ENCODE measurements at places on chromosomes 4 and X.
A peak's percentile ranks its signal among the peaks of the same experiment; 100 is the strongest.

GRCh38 chr4:52372269-52372668, 286.8 kb downstream of the USP46 start:
- DNase-seq = no peak

GRCh38 chr4:11263208-11263607, 165.5 kb downstream of the HS3ST1 start:
- no peak for DNase-seq

- DNase-seq = no peak
Observed at GRCh38 chr4:72951147-72951546, 118.4 kb downstream of the COX18 start.

GRCh38 chr4:1376841-1377605, 29.2 kb downstream of the NKX1-1 start:
- DNase-seq = no peak

DNA sequence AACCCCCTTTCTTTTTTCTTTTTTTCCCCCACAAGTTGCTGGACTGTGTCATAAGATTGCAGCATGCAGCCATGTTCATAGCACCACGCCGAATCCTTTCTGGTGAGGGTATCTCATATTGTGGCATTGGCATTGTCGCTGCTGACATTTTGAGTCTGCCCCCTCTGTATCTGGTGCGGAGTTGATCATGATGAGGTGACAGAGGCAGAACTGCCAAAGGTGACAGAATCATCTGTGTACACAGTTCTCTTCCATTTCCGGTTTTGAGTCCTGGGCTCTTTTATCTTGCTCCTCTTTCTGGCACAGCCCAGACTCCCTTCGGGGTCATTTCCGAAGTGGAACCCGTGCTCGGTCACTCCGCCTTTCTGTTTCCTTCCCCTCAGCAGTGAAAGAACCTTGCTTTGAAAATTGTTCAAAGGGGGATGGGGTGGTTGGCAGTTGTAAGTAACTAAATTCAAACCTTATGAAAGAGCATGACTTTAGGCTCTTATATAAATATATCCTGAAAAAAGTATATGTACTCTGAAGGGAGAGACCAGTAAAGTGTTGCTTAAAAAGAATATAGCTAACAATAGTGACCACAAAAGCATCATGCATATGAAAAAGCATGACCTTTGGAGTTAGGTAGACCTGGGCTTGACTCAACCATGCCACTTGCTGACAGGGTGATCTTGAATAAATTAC, 55.0 kb upstream of the BMP2K start:
- no peak for DNase-seq

DNA sequence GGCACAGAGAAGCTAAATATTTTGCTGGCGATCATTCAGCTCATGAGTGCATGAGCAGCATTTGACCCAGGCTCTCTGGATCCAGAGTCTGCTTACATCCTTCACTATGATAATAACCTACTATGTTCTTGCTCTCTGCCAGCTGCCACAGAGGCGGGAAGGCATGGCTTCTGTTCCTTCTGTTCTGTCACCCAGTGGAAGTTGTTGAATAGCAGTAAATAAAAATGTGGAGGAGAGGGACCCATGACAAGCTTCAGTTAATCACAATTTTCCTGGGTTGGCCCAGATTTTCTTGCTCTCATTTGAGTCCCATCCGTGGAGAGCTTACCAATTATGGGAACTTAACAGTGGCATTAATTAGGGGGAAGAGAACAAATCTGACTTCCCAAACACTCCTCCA, 250.1 kb upstream of the NOCT start:
- no peak for DNase-seq

GRCh38 chr4:158112611-158113010, 60.2 kb downstream of the GASK1B start:
- DNase-seq = no peak

GRCh38 chrX:103554687-103555424, 30.5 kb upstream of the TCEAL4 start:
- peak; percentile 76 for DNase-seq

DNA sequence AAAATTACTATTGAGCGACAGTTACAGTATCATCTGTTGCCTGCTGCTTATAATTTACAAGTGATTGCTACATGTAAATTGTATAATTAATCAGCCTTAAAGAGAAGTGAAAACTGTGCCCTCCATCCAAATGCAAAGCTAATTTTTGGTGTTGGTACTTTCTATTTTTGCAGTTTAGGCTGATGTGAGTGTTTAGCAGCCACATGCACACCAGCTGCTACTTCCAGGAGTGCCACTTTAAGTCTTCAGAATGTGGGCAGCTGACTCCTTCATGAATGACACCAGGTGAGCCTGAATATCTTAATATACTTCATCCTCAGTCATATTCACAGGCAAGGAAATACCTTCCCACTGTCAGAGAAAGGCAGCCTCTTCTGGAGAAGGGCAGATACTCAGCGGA, 149.8 kb upstream of the RASGEF1B start:
- DNase-seq = no peak

DNA sequence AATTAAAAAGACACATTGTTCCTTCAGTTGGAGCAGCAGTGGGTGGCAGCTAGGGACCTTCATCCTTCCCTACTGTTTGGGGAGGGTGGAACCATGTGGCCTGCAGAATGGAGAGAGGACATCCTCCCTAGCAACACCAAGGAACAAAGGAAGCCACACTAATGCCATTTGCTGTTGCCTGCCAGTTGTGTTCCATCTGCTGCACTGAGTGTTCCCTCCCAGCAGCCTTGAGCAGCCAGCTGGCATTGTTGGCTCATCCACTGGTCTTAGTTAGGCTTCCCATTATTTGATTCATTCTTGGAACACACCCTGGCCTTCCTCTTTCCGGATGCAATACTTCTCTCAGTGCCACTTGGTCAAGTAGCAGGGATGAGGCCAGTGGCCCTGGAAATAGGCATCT, 25.0 kb upstream of the HMGB3 start:
- no peak for DNase-seq

GRCh38 chr4:11106759-11107158, 321.9 kb downstream of the HS3ST1 start:
- no peak for DNase-seq

- no peak for DNase-seq
Observed at GRCh38 chrX:112678831-112679230, 907 bp downstream of the LHFPL1 start.

GRCh38 chr4:36312511-36312910, 31.1 kb downstream of the DTHD1 start:
- no peak for DNase-seq

- no peak for DNase-seq
Observed at GRCh38 chr4:166042510-166043055, 169.5 kb downstream of the TLL1 start.

GRCh38 chr4:40454816-40455215, 119.7 kb downstream of the CHRNA9 start:
- DNase-seq = no peak

- no peak for DNase-seq
Observed at GRCh38 chrX:69144838-69145680, 20.2 kb downstream of the PJA1 start.

DNA sequence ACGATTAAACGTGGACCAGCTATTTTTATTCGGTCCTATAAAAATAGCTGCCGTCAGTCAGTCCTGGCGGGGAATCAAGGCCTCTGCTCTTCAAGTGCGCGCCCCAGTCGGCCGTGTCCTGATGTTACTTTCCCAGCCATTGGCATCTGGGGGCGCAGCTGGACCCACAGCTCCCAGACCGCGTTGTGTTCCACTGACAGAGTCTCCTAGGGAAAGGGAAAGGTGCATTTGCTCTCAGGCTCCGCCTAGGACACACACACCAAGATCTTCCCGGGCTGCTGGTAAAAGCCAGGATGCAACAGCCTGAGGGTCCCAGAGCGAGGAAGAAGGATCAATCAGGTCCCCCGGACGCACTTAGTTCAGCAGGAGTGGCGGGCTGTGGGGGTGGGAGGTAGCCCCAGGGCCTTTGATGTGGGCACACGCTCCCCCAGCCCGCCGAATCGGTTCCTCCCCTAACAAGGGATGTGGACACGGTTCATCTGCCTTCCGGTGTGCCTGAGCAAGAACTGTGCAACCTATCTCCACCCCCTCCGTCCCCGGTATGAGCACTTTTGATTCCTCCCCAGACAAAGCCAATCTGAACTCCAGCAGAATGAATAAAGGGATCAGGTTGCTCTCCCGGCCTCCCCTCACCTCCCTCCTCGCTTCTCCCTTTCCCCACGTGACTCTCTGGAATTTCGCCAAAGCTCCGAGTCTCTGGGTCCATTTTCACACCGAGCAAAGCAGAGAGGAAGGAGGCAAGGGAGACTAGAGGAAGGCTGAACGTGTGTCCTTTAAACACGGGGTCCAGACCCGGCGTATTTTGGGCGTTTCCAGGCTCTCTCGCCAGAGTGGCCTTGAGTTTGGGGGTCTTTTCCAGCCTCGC, 626 bp upstream of the FRAS1 start:
- DNase-seq = peak; percentile 61

DNA sequence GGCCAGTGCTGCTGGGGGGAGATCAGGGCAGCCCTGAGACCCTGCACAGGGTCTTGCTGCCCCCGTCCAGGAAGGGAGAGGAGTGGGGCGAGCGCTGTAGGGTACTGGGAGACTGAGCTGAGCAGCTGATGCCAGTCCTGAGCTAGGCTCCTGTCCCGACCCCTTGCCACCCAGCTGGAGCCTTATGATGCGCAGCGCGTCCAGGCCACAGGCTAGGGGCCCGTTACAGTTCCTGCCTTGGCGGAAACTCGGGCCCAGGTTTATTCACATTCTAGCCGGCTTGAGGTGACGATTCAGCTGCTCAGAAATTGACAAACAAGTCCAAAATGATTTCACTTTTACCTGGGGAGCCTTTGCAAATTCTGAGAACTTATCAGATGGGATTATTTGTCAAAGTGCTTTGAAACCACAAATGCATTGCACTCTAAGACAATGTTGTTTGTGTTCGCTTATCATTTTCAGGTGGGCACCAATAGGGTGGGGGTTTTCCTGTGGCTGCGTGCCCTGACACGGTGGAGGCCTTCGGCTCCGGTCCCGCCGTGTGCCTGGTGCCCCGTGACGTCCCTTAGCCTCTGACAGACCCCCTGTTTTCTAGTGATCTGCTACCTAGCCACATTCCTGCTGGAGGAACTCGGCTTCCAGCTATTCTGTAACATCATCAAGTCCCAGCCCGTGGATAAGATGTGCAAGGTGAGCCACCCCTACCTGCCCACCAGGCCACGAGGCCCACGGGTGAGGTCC, 18.9 kb downstream of the CFAP99 start:
- DNase-seq = no peak

DNA sequence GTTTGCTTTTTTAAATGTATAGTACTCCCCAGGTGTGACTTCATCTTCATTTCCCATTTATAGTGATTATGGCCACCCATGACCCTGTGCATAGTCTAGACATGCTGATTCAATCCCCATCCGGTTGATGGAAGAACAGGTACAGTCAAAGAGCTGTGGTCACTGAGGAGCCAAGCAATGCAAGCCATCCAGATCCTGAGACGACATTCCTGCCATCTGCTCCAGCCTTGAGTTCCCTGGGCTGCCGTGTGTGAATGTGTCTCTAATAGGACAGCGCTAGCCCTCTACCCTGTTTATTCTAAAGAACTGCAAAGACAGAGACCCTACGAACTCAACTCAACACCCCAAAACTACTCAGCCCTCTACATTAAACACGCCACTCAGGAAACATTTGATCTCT, 1.7 kb downstream of the KCNIP4 start:
- DNase-seq = no peak

DNA sequence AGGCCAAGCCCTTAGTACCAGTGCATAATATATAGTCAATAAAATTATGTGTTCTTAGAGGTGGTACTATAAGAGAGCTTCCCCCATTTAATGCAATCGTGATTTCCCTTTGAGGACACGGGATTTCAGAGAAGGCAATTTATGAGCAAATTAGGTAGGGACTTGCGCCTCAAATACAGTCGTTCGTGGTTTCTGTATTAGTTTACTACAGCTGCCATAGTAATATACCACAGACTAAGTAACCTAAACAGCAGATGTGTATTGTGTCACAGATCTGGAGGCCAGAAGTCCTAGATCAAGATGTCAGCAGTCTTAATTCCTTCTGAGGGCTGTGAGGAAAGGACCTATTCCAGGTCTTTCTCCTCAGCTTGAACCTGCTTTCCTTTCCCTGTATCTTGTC, 1.5 kb upstream of the PUDP start:
- DNase-seq = no peak

DNA sequence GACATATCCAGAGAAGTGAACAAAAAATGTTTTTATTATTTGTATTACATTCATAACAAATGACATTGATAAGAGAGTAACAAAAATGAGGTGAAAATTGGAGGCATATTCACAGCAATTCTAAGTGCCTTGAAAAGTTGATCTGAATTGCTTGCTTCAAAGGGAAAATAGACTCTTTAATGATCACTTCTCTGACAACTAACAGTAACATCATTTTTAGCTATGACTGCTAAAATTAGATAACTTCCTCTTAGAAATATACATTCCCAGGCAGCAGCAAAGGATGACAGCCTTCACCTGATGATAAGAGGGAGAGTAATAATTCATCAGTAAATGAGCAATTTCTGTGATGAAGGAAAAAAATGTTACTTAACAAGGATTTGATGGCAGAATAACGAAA, 472.5 kb downstream of the PCDH10 start:
- DNase-seq = no peak

DNA sequence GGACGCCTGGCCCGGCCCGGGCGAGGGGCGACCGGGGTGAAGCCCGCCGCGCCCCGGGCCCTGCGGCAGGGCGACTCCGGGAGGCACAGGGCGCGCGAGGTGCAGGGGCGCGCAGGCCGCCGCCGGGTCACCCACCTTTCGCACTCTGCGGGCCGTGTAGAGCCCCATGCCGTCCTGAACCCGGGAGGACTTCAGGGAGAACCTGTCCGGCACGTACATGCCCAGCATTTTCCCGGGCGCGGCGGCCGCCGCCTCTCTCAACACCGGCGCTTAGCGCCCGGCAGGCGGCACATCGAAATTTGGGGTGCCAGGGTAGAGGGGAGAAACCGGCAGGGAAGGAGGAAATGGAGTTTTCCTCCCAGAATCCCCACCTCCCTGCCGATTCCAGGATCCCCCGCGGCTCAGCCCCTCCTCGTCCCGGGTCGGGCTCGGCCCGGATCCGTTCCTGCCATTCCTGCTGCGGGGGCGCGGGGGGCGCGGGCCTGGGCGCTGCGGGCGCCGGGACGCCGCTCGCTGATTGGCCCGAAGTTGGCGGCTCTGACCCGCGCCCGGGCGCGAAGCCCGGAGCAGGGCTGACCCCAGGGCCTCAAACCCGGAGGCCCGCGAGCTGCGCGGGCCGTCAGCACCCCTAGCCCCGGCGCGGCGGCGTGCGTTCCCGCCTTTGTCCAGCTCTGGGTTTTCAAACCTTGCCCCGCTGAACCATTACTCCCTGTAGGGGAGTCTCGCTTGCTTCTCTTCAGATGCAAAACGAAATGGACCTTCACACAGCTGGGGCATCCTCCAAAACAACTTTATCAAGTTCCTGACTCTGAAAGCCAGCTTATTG, at the start of gene PRDM5:
PRDM5 (minus strand) TSS at position 346 of the 826 bp plus-strand sequence; CDS start at position 228, 118 bp downstream.
- no peak for DNase-seq

- DNase-seq = no peak
Observed at GRCh38 chr4:5720980-5721379, 10.0 kb downstream of the EVC start.

- no peak for DNase-seq
Observed at GRCh38 chrX:10198254-10198653, 41.5 kb downstream of the CLCN4 start.

- peak; percentile 30 for DNase-seq
Observed at GRCh38 chrX:14528629-14529289, 577 bp upstream of the GLRA2 start.
